ENCODE measurements at places on chromosomes 7 and 10. TPM values are rescaled to one million over a fixed set of nuclear protein-coding genes. Genes with fewer than 3 reads are reported as not detected.
A peak's percentile ranks its signal among the peaks of the same experiment; 100 is the strongest.

DNA sequence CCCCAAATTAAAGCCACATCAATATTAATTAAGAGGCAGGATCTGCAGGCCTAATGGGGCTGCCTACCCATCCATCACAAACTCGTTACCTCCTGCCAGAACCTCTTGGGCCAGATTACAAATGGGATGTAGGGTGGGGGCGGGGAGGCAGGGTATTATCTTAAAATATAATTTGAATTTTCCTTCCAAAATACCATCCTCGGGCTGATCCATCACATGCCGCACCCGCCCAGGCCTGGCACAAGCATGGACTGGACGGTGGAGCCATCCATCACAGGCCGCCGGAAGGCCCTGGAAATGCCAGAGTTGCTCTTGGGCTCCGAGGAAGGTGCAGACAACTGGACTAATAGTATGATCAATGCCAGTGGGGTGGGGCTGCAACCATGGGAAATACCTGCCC is 212.8 kb downstream of the GRID1 start:
- DNase-seq, result no peak

- no peak for DNase-seq
Observed at GRCh38 chr7:16846601-16847165, 35.1 kb downstream of the AGR3 start.

GRCh38 chr7:35355199-35355598 is 101.3 kb upstream of the TBX20 start:
- DNase-seq, result no peak

DNA sequence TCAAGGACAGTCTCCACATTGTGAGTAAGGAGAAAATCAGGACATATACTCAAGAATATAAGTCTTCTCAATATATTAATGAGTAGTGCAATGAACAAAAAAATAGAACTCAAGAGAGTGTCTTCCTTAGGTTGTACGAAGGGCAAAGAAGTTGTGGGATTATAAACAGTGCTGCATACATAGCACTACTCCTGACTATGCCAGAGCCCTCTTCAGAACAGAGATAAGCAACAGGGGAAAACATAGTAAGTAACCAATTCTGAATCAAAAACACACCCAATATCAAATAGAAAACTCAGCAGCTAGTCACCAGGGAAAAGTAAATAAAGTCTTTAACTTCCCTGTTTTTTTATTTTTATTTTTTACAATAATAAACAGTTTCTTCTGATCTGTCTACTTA is 10.6 kb downstream of the ARHGAP21 start:
- DNase-seq, result no peak

GRCh38 chr7:77685233-77685632 is 11.0 kb upstream of the RSBN1L start:
- DNase-seq, result no peak

DNA sequence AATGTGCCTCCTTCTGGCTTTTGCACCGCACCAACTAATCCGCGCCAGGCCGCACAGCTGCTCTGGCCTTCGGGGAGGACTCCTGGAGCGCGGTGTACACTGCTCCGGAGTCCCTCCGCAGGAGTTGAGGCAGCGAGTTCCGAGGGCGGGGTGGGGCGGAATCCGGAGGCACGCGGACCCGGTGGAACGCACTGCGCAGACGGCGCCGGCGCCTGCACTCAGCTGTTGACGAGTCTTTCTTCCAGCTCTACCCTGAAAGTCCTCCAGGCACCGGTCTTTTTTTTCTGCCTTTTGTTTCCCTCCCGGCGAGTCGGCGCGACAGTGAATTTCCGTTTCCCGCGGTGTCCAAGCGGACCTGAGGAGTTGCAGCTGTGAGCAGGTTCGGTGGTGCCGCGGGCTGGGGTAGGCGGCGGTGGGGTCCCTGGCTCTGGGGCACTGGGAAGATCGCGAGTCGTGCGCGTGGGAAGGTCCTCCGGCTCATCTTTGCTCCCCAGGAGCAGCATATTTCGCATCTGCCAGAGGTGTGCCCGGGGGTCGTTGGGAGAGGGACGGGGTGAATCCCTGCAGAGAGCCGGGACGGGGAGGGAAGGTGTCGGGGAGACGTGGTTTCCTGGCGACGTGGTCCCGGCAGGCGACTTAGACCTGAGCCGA is 44.1 kb downstream of the SFTPD start:
- peak; percentile 80 for DNase-seq

PRRT4 gene
- 0.73 TPM for total RNA-seq

DNA sequence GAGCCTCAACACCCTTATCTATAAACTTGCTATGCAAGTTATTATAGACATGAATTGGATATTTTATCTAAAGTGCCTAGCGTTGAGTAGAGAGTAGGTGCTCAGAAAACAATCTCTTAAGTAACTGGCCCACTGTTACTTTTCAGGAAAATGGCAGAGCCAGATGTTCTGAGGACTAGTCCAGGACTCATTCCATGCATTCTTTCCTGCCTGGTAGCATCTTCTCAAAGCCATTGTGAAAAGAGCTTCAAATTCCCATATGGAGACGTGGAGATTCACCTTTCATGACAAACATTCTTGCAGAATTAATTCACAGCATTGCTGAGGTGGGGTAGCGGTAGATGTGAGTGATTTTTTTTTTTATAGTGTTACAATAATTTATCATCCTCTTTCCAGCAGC is 35.9 kb upstream of the ITPRID1 start:
- no peak for DNase-seq

STEAP1 gene
- 34.7 TPM for total RNA-seq

MMP21 gene
- total RNA-seq, result not detected

DNA sequence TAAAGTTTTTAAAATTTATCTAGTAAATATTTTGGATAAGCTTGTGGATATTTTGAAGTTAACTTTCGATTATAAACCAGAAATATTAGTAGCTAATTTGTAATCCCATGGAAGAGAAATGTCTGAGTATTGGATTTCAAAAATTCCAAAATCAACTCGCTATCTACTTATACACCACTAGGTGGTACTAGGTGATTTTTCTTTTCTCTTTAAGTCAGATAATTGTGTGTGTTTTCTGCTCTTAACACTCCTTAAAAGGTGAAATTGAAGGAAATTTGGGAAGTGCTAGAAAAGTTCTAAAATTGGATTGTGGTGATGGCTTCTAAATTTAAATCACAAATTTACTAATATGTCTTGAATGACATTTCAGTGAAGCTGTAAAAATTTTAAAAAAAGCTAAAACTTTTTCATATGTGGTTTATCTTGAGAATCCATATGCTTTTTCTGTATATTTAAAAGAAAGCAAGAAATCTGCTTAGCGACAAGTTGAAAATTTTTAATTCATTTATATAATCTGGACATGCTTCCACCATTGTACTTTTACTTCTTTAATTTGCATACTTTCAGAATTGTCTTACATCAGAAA is 90.2 kb downstream of the IPMK start:
- DNase-seq, result no peak

DNA sequence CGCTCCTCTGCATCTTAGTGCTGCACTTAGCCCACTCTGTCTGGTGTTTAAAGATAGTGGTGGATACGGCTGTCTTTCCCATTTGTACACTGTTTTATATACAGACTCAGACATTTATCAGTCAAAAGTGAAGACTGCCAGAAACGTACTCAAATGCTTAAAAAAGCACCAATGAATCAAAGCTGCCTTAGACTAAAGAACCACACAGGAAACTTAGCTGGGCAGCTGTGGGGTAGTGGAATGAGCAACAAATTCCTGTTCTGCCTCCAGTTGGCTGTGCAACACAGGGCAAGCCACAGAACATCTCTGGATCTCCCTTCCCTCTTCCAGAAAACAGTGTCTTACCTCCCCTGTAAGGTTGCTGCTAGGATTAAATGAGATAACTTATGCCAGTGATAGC is 76.0 kb downstream of the ATXN7L1 start:
- DNase-seq, result no peak

IFIT1B gene
- total RNA-seq, result not detected

KEL gene
- not detected for total RNA-seq

DNA sequence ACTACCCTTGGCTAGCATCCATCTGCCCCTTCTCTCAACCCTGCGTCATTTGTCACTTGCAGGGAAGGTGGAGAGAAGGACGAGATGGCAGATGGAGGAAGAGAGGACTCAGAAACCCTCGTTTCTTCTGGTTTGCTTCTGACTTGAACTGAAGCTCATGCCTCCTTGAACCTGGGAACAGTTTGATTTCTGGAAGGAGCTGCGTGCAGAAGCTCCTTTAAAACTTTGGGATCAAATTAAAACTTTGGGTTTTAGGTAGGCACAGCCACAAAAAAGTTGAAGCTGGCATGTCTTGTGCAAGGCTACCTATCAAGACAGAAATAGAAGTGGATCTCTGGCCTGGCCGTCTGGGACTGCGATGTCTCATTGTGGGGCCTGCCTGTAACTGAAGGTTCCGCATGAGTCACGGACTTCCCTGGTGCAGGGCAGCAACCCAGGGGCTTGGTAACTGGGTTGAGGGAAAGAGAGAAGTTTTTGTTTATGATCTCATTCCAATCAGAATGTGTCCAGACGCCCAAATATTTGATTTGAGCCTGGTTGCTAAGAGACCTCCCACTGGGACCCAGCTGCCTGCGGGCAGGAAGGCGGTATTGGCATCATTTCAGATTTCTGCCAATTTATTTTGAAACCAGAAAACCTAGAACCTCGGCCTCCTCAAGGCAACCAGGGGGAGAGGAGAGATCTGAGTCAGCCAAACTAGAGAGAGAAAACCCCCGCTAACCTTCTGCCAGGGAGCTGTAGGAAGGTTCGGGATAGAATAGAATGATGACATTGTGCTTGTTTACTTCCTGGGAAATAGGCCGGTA is 15.8 kb upstream of the CAMK1D start:
- DNase-seq, result peak; percentile 99

DNA sequence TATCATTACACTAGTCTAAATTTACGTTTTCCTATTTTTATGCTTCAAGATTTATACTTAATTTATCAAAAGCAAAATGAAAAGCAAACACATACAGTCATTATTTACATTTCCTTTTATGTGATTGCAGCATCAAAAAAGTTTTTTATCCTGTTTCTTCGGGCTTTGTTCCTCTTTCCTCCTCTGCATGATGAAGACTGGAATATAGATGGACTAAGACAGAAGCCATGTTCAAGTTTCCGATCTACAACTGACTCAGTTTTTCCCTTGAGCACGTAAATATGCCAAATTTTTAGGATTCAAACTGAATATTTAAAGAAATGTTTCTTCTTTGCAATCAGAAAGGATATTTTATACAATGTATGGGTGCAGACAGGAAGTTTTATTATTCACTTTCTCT is 273.5 kb upstream of the DGKB start:
- DNase-seq, result no peak

GRCh38 chr10:79024720-79025198 is 44.0 kb upstream of the ZMIZ1 start:
- no peak for DNase-seq

- DNase-seq, result no peak
Observed at GRCh38 chr10:22367471-22367870, 22.2 kb downstream of the SPAG6 start.

- no peak for DNase-seq
Observed at GRCh38 chr7:80374321-80374720, 137.5 kb downstream of the GNAT3 start.

- no peak for DNase-seq
Observed at GRCh38 chr10:130854151-130854550, 457.4 kb downstream of the TCERG1L start.

DNA sequence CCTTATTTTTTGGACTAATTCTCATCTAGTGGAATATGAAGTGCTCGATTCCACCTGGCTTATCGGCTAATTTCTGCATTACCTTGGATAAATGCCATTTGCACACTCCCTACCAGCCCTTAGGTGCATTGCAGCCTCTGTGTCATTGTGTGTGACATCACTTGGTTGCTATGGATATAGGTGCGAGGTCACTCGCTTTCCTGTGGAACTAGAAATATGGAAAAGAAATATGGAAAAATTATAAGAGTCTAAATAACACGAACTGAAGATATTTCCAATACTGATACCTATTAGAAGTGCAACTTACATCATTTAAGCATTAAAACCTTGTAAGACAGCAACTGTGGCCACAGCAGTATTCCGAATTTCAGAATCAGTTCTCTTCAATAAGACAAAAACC is 2.0 kb downstream of the YWHAG start:
- DNase-seq, result no peak

GRCh38 chr7:148255333-148255732 is 335.2 kb upstream of the C7orf33 start:
- no peak for DNase-seq

GRCh38 chr7:131629217-131629882 is 72.9 kb upstream of the PODXL start:
- peak; percentile 89 for DNase-seq

DNA sequence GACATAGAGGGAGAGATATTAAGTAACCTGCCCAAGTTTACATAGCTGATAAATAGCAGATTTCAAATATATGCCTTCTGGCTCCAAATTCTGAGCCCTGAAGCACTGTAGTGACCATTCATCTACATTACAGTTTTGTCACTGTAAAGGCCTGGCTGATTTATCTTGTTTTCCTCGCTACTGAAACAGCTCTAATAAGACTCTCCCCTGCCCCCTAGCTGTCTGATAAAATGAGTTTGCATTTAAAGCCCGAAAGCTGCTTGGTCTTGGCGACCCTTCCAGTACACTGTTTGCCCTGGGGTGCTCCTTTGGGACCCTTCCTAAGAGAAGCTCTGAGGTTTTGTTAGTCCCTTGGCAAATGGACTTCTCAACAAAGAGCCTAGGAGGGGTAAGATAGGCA is 59.7 kb upstream of the RAB11FIP2 start:
- DNase-seq, result peak; percentile 17

PAPSS2 gene
- 16.6 TPM for total RNA-seq

GRCh38 chr7:27424231-27424630 is 181.6 kb downstream of the EVX1 start:
- DNase-seq, result no peak

GSTO2 gene
- total RNA-seq, result 1.7 TPM
